Right renal pelvis (tissue), 4 donors: ENCODE measurements at places on chromosomes 12 and 14.

DNA sequence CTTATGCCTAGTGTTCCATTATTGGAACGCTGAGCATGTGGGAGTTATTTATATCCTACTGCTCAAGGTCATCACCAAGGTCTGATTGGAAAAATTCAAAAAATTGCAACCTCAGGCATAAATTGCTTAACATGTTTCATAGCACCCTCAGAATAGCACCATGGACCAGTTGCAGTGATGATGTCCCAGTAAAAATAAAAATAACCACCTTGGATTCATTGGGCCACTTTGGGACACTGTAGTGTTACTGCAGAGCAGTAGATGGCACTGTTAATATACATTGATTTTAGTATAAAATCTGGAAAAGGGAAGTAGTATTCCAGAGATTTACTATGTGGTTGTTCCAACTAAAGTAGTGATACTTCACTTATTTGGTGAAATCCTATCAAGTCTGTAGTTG is 31.0 kb upstream of the PTCSC3 start:
- DNase-seq, result no peak

DNA sequence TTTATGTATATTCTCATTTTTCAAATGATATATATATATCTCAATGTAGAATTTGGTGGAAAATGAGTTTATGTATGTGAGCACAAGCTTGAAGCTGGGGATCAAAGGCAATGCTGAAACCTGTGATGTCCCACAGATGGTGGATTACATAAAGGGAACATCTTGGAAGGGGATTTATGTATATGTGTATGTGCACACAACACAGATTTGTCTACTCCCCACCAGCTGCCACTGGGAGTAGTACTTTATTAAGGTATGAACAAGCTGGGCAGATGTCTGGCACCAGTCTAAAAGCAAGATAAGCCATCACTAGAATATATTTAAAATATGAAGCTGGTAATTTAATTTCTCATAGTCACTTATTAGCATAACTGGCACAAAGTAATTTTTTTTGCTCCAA is 895.6 kb downstream of the SLC6A15 start:
- DNase-seq, result no peak

DNA sequence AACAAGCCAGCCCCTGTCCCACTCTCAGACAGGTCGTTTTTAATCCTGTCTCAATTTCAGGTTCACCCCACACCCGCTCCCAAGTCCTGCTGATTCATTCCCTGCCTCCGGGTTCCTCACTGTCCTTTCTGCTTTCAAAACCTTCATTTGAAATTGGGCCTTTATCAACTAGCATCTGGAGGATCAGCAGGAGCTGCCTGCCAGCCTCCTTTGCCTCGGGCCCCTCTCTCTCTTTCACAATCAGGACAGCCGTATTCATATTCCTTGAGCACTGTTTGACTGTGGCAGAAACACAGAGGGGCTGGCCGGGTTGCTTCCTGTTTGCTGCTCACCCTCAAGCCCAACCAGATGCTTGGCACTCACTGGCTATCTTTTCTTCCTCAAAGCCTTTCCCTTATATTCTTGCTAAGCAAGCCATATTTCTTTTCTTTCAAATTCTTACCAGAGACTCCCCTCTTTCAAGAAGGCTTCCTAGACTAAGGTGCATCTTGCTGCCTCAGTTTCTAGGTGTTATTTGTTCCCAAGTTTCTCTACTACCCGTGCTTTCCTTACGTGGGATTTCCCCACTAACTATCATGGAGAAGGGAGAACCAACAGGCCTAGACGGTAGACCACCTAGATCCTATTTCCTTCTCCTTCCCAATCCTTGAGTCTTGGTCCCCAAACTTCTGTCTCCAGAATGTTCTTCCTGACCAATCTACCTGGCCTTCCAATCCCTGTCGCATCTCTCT is 3.0 kb downstream of the GALNT6 start:
- DNase-seq, result no peak

DNA sequence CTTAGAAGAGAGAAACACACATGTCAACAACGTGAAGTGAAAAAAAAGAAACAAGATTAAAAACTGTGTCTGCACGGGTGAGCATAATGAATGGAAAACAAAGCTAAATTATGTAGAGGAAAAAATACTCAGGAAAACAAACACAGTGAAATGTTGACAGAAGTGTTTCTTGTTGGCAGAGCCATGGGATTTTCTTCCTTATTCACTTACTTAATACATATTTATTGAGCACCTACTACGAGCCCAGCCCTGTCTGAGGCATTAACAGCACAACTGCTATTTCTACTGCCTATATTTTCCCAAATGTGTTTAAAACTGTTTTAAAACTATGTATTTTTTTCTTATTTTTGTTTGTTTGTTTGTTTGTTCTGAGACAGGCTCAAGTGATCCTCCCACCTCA is 69.9 kb downstream of the DIO3 start:
- no peak for DNase-seq

GRCh38 chr14:68781161-68782021 is 11.5 kb downstream of the ZFP36L1 start:
- DNase-seq, result no peak

DNA sequence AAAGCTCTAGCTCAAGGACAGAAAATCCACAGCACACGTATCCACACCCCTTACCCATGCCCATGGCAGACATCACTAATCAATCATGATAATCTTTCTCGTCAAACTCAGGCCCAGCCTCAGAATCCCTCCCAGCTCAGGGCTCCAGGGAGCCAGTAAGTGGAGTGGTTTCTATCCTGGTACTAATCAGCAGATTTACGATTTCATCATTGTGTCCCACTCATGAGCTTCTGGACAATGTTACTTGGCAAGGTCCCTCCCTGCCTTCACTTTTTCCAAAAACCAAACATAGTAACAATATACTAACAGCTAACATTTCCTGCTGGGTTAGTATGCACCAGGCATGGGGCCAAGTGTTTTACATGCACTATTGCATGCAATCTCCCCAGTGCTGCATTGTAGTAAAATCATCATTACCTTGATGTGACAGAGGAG is 45.8 kb upstream of the NCOR2 start:
- no peak for DNase-seq

- DNase-seq, result no peak
Measured at GRCh38 chr14:83170165-83170564, 1636.5 kb upstream of the SEL1L start.

DNA sequence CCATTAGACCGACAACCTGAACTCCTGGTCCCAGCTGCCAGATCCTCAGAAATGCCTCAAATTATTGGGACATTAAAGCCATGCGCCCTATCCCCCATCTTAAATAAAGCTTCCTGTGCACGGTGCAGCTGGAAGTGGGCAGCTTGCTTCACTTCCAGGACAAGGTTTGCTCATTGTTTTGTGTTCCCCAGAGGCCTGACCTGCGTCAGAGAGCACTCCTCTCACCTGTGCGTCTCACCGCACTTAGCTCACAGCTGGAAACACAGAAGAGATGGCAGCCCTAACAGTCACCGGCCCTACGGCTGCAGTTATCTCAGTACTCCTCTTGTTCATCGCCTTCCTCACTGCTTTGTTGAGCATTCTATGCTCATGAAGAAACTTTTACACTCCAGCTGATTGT is 135.5 kb downstream of the ANO2 start:
- DNase-seq, result no peak

DNA sequence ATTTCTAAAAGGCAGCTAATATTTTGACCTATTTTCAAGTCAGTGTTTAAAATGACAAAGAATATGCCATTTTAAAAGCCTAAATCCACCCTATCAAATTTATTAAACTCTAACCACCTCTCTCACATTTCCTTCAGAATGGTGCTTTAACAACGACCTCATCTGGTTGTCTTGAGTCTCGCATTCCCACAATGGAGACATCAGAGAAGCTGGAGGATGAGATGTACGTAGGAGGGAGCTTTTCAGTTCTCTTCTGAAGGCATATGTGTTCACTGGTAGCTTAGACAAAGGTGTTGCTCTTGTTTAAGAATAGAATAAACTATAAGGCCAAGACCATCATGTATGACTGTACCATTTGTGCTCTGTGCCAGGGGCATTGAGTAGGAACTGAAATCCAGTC is 82.9 kb downstream of the BCL2L14 start:
- no peak for DNase-seq

- DNase-seq, result no peak
Measured at GRCh38 chr12:121111684-121112083, 21.0 kb upstream of the P2RX7 start.

DNA sequence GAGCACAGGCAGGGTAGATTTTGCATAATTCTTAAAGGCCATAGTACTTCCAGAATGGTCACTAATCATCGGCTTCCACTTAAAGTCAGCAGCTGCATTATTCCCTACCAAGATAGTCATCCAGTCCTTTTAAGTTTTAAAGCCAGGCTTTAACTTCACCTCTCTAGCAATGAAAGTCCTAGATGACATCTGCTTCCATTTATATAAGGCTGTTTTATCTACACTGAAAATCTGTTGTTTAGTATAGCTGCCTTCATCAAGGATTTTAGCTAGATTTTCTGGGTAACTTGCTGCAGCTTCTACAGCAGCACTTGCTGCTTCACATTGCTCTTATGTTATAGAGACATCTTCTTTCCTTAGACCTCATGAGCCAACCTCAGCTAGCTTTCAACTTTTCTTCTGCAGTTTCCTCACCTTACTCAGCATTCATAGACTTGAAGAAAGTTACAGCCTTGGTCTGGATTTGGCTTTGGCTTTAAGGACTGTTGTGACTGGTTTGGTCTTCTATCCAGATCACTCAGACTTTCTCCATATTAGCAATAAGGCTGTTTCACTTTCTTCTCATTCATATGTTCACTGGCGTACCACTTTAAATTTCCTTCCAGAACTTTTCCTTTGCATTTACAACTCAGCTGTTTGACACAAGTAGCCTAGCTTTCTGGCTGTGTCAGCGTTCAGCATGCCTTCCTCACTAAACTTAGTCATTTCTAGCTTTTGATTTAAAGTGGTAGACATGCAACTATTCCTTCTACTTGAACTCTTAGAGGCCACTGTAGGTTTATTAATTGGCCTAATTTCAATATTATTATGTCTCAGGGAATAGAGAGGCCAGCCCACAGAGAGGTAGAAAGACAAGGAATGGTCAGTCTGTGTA is 209.9 kb upstream of the GARIN2 start:
- DNase-seq, result no peak

- no peak for DNase-seq
Measured at GRCh38 chr12:89040146-89040964, 311.9 kb downstream of the DUSP6 start.

GRCh38 chr12:112319395-112319794 is 62.8 kb downstream of the HECTD4 start:
- no peak for DNase-seq

GRCh38 chr12:109535863-109536250 is 37.4 kb downstream of the MMAB start:
- DNase-seq, result no peak

DNA sequence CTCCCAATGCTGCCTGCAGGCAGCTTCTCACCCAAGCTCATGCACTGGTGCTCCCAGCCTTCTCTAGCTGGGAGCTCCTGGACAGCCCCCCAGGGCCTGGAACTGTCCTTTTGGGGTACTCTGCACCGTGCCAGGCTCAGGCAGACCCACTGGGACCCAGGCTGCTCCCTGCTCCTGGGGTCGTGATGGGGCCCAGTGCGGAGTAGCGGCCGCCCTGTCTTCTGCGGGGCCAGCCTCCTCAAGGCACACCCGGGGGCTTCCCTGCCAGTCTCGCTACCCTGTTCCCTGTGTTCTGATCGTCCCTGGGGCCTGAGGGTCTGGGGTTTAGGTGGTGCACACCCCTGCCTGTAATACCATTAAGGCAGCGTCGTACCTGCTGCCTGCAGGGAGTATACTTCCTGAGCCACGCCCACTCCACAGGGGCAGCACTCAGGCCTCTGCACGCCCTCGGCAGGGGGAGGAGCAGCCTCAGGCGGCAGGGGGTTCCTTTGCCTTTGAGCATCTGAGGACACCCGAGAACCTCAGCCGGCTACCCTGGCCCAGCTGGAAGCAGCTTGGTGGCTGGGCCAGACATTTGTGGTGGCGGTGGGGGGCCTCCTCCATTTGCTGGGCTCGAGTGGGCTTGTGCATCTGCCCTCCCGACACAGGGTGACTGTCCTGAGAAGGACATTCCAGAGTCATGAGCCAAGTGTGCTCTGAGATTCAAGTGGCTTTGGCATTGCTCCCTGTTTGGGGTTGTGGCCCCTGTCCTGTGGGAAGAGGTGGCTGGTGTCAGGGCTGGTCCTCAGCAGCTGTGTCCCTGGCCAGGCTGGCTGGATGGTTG is 9.2 kb upstream of the CRIP2 start:
- no peak for DNase-seq

DNA sequence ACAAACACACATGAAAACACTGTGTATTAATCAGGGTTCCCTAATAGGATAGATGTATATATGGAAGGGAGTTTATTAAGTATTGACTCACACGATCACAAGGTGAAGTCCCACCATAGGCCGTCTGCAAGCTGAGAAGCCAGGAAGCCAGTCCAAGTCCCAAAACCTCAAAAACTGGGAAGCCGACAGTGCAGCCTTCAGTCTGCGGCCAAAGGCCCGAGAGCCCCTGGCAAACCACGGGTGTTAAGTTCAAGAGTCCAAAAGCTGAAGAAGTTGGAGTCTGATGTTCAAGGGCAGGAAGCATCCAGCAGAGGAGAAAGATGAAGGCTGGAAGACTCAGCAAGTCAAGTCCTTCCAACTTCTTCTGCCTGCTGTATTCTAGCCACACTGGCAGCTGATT is 1085.0 kb upstream of the TMEM132C start:
- no peak for DNase-seq

- no peak for DNase-seq
Measured at GRCh38 chr12:24853588-24853987, 95.3 kb downstream of the BCAT1 start.

DNA sequence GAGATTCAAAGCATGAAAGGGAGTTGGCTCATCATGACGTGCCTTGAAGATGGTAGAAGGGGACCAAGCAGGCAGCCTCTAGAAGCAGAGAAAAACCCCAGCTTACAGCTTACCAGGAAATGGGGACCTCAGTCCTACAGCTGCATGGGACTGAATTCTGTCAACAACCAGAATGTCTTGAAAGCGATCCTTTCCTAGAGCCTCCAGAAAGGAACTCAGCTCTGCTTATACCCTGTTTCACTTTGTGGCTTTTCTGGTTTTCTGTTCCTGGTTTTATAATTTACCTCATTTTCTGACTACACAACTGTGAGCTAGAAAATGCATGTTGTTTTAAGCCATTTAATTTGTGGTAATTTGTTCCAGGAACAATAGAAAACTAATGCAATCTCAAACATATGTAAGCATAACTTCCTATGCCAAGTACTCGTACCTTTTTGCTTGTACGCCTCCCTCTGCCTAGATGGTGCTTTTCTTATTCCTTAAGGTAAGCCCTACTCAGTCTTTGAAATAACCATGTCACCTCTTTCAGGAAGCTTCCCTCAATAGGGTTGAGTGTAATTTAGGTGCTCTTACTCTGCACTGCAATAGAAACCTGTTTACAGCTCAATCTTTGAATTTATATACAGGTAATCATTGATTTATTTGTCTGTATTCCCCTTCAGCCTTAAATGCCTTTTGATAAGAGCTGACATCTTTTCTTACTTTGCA is 348.8 kb downstream of the TMEM117 start:
- no peak for DNase-seq

- no peak for DNase-seq
Measured at GRCh38 chr12:53983950-53984572, 885 bp upstream of the HOXC10 start.

DNA sequence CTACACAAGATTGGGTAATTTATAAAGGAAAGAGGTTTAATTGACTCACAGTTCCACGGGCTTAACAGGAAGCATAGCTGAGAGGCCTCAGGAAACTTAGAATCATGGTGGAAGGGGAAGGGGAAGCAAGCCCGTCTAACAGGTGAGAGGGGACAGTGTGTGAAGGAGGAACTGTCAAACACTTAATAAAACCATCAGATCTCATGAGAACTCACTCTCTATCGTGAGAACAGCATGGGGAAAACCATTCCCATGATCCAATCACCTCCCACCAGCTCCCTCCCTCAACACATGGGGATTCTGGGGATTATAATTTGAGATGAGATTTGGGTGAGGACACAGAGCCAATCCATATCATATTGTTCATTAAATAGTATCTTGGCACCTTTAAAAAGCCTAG is 56.1 kb downstream of the EPS8 start:
- no peak for DNase-seq
